Central memory CD8-positive, alpha-beta T cell (primary cell): ENCODE measurements at places on chromosomes 3 and 15.

DNA sequence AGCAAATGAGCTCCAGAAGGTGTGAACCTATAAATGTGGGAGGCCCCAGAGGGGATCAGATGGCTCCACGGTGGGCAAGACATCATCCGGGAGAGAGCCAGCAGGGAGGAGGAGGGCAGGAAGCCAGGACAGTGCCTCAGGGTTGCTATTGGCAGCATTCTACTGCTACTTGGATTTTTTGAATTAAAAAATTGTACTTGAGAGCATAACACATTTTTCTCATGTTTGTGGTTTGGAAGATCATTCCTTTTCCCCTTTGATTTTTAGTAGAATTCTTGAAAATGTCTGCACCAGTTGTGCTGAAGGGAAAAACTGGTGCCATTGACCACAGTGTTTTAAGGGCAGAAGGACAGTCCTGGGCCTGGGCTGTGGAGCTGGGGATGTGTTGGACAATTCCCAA is 59.2 kb downstream of the LYZL4 start:
- DNase-seq, result no peak

GRCh38 chr3:31671976-31672375 is 139.3 kb downstream of the STT3B start:
- DNase-seq, result no peak

- DNase-seq, result no peak
These were observed 119.6 kb downstream of the ABI3BP start for GRCh38 chr3:100873611-100874010.

DNA sequence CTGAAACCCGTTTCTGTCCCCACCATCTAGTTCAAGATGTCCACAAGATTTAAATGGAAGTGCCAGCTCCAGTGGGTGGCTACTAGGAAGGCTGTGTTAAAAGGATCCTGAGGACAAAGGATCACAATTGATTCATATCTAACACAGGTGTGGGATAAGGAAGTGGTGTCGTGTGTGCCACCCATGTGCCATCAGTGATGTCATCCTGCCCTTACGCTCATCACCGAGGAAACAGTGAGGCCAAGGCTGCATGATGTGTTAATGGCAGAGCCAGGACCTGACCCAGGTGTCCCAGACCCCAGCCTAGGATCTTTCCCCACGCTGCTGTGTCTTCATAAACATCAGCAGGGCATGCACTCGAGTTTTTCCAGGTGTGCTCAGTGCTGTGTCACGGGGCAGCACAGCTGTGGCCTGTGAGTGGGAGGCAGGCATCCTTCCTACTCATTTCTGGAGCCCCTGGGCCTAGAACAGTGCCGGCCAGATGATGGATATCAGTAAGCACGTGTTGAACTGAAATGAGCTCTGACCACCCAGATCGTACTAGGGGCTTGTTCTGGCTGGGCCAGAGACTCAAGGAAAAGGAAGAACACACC is 10.6 kb upstream of the TGM5 start:
- DNase-seq, result no peak

GRCh38 chr3:189570916-189571315 is 60.3 kb upstream of the TP63 start:
- no peak for DNase-seq

DNA sequence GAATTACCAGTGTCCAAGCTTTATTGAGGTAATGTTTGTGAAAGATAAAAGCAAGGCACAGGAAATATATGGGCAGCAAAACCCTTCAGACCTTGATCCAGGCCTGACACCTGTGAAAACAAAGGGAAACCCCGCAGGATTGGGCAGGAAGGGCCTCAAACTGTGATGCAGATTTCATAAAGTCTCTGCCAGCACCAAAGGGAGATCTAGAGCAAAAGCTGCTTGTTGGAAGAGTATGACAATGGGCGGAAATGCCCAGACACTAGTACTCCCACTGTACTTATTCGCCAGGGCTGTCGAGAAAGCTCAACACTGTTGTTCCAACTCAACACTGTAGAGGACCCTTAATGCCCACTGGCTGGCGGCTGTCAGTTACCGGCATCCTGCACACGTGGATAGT is 207.9 kb downstream of the CD47 start:
- DNase-seq, result no peak

DNA sequence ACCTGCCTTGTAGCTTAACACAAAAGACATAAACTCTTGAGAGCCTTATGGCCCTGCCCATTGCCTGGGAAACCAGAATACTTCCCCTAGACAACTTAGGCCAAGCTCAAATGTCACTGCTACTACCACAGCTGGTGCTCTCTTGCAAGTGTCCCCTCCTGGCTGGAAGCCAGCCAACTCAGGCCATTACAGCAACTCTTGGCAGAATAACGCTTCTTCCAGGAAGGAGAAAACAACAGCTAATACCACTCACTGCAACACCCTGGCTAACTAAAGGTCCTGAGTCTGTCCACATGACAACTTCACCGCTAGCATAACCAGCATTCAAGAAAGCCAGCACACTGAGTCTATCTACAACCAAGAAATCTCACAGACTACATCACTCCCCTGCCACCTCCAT is 5.1 kb upstream of the B4GALT4 start:
- DNase-seq, result no peak

- DNase-seq, result no peak
These were observed 55.3 kb upstream of the VGLL4 start for GRCh38 chr3:11699083-11699427.

DNA sequence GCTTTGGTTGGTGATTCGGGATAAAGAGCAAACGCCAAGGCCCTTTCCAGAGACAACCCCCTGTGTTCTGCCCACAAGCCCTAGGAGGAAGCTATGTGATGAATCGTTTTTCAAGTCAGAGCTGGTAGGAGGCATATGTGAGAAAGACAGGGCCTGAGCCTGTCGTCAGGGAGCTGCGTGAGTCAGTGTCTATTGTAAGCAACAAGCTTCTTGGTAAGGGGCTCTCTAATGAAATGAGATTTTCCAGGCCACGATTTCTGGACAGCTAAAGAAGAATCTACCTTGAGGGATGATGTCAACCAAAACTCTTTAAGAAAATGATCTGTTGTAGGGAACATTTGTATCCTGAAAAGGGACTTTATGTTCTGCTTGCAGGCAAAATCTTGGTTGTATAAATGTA is 318.9 kb upstream of the IL12A start:
- DNase-seq, result no peak

GRCh38 chr15:58115692-58116091 is 22.5 kb upstream of the AQP9 start:
- DNase-seq, result no peak

- no peak for DNase-seq
These were observed 289.7 kb upstream of the ADAMTS9 start for GRCh38 chr3:64977308-64978100.

DNA sequence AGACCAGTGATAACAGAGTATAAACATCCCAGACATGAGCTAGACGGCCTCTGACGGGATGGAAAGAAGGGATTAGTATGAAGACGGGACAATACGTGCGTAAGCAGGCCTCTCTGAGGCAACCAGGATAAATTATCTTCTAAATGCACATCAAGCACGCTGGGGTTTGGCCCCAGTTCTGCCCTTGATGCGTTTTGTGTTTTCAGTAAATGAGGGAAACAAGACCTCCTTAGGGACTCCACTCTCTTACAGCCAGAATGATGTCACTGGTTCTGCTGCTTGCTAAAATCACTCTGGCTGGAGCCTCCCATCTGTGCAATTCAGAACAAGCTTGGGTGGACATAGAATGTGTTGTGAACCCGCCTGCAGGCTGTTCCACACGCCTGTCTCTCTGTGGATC is 156.0 kb upstream of the MCTP2 start:
- DNase-seq, result no peak

GRCh38 chr3:189710620-189711402 is 79.6 kb downstream of the TP63 start:
- DNase-seq, result no peak

DNA sequence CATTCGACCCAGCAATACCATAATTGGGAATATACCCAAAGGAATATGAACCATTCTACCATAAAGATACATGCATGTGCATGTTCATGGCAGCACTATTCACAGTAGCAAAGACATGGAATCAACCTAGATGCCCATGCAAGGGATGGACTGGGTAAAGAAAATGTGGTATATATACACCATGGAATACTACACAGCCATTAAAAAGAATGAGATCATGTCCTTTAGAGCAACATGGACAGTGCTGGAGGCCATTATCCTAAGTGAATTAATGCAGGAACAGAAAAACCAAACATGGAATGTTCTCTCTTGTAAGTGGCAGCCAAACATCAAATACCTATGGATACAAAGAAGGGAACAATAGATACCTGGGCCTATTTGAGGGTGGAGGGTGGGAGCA is 7.4 kb downstream of the ETFA start:
- DNase-seq, result no peak

DNA sequence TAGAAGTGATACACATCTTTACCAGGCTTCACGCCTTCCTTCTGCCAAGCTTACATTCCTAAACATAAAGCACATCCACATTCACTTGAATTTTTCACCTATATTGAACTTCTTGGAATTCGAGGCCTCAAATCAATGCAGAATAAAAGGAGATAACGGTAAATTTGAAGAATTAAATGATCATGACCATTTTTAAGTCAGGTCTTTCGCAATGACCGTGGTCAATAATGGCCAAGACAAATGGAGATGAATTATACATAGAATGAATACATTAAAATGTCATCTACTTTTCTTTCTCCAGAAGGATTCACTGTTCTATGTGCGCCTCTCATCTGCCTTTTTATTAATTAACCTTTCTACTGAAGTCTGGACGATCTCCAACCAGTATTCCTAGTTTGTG is 5.3 kb upstream of the GOLGA8A start:
- no peak for DNase-seq

- no peak for DNase-seq
These were observed at the start of the genes CLCN2 and POLR2H for GRCh38 chr3:184361532-184361931. CLCN2 (minus strand) TSS chr3:184361605; CDS start chr3:184361479, 126 bp downstream. POLR2H (plus strand) TSS chr3:184361710; CDS start chr3:184363493, 1,783 bp downstream.
